Activated naive CD8-positive, alpha-beta T cell treated with anti-CD3 and anti-CD28 coated beads for 36 hours (primary cell): ENCODE measurements at places on chromosomes 1 and 21. TPM values are rescaled to one million over a fixed set of nuclear protein-coding genes. Genes with fewer than 3 reads are reported as not detected.

RBM15 gene
- 69.8 TPM for total RNA-seq

KIF2C gene
- total RNA-seq, result 65.0 TPM

CHIT1 gene
- total RNA-seq, result 0.56 TPM

PPM1J gene
- total RNA-seq, result 0.94 TPM

PLD5 gene
- not detected for total RNA-seq

CCDC190 gene
- not detected for total RNA-seq

OR2L3 gene
- not detected for total RNA-seq

CYB561D1 gene
- 8.1 TPM for total RNA-seq

FAM72B gene
- 26.9 TPM for total RNA-seq

APCS gene
- total RNA-seq, result not detected

MAP3K6 gene
- total RNA-seq, result 4.5 TPM

EPHB2 gene
- total RNA-seq, result 0.04 TPM

FNBP1L gene
- 0.45 TPM for total RNA-seq

AMPD1 gene
- not detected for total RNA-seq

ADGRL4 gene
- total RNA-seq, result not detected

NHLH1 gene
- total RNA-seq, result 0.52 TPM

GPR3 gene
- total RNA-seq, result 3.5 TPM

RAB3B gene
- total RNA-seq, result 0.08 TPM
